Activated naive CD4-positive, alpha-beta T cell treated with Interleukin-2 at 50 U/mL for 16 hours (primary cell): ENCODE measurements at places on chromosomes 6 and 20.

GRCh38 chr6:169215201-169215681 lies 38.4 kb downstream of the THBS2 start:
- DNase-seq, result no peak

DNA sequence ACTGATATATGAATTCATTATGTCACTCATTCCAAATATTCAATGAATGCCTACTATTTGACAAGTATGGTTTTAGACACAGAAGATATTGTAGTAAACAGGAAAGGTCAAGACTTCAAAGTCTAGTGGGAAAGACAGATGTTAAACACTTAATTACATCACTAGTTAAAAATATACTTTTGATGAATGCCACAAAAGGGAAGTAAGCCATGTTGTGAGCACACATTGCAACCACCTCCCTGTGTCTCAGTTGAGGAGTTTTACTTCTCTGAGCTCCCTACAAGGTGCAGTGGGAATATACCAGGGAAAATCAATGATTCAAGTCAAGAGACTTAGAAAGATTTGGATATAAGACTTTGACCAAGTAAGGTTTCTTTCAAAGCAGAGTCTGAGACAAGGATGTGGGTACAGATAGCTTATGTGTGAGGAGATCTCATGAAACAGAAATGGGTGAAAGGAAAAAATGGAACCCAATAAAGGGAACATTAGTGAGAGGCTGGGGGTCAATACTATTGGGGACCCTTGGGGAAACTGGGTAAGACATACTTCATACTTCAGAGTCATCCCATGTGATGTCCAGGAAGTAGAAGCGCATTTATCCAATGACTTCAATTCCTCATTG lies 503.7 kb downstream of the KIF16B start:
- DNase-seq, result no peak

GRCh38 chr6:43389730-43390295 lies 20.4 kb upstream of the ZNF318 start:
- DNase-seq, result no peak

GRCh38 chr20:32538526-32538939 lies 46.6 kb downstream of the NOL4L start:
- peak; percentile 34 for DNase-seq

GRCh38 chr20:62755817-62756724 lies 40.2 kb upstream of the MRGBP start:
- no peak for DNase-seq

GRCh38 chr20:24109008-24109407 lies 120.4 kb upstream of the GGTLC1 start:
- peak; percentile 41 for DNase-seq

- no peak for DNase-seq
Observed at GRCh38 chr6:41077536-41077935, 4.8 kb downstream of the NFYA start.

GRCh38 chr6:101069191-101069795 lies 188.2 kb upstream of the ASCC3 start:
- no peak for DNase-seq

GRCh38 chr6:64281167-64281566 lies 645.6 kb downstream of the PHF3 start:
- DNase-seq, result no peak

DNA sequence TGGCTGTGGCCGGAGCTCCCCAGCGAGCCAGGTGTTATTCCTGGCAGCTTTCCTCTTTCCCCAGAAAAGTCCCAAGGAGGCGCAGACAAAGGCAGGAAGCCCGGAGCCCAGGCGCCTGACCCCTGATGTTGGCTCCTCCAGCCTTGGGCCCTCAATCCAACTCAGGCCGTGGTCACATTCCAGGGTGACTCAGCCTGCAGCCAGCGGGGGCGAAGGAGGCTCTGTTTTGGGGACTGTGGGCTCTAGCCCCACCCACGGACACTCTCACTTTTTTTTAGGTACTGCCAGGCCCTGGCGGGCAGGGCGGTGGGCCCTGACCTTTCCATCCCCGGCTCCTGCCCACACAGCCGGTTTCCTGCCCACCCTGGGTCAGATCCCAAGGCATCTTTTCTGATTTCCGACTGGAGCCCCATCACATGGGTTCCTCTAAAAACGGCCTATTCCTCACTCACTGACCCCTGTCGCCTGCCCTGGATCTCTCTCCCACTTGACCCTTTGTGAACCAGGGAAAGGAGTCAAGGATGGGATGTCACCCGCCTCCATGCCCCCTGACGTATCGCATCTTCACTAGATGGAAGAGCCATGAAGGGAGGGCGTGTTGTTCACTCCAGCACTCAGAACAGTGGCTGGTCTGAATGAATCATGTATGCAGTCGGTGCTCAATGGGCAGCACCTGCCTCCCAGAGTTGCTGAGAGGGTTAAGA lies 5.5 kb downstream of the PTGIS start:
- no peak for DNase-seq

GRCh38 chr20:20366551-20366875 lies 1.4 kb upstream of the INSM1 start:
- DNase-seq, result no peak

DNA sequence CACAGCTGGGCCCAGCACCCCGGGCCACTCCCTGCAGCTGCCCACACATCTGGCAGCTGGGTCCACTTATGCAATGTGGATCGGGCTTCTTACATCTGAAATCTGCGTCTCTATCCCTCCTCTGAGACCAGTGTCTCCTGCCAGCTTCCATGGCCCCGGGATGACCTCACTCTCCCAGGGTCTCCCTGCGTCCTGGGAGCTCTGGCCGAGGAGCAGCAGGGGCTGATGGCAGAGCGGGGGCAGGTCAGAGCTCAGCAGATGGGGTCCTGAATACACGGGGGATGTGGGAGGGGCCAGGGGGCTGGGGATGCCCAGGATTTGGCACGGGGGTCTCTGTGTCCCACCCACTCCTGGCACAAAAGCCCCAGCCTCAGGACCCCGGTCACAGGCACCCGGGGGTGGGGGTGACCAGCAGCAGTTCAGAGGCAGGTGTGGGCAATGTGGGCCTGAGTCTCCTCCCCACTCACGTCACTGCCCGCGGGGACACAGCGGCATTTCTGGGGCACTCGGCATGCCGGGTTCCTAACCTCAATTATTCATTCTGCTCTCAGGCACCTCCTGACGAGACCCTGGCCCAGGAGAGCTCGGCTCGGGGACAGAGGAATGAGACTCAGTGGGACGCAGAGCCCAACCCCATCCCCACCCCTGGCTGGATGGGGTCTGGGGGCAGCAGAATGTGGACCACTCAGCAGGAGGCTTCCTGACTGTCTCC lies 16.4 kb downstream of the CHRNA4 start:
- no peak for DNase-seq

GRCh38 chr20:3420211-3420707 lies 12.8 kb upstream of the DNAAF9 start:
- DNase-seq, result peak; percentile 53

DNA sequence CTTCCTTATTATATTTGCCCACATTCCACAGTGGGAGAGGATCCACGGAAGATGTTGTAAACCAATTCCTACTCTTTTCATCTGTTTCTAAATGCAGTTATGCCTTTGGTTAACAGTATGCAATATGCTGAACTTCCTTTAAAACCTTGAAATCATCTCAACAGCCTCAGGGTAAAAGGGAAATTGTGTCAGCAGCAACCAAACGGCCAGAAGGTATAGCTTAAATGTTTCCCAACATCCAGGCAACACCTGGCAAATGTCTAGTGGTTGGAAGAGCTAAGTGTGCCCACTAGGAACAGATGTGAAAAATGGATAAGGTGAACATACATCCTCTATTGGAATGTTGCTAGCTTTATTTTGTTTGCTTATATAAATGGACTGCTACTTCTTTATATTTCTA lies 164.8 kb downstream of the FAXC start:
- DNase-seq, result no peak

DNA sequence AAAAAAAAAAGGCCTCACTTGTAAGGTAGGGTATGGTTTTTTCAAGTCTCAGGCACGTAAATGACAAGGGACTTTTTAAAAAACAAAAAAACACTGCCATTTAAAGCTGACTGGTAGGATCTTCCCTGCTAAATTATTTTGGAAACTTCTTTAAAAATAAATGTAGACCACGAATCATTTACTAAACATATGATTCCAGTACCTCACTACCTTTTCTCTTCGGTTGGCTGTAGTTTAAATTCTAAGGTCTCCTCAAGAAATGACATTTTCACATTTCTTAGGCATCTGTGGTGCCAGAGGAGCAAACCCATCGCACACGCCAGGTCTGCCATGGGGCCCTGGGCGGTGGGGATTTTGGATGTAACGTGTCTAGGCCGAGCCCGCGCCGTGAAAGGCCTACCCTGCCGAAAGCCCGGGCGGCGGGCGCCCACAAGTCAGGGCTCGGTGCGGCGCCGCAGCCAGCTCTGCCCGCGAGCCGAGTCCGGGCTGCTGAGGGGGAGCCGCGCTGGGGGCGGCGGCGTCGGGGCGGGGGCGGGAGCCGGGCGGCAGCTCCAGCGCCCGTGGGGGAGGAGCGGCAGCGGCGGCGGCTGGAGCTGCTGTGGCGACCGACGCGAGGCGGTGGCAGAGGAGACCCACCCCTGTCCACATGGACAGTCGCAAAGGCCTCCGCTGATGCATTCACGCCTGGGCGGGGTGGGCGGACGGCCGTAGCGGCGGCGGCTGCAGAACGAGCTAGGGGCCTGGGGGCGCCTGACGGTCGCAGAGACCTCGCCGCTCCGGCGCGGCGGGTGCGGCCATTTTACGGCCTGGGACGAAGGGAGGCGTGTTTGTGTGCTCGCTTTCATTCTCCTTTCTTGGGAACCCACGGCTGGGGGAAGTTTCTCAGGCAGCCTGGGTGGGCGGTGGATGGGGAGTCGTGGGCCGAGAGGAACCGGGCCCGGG lies at the start of gene SENP6:
Gene SENP6 (plus strand): TSS at position 577 of the 942 bp plus-strand sequence. CDS start 645 bp downstream, outside the sequence.
- DNase-seq, result peak; percentile 73

DNA sequence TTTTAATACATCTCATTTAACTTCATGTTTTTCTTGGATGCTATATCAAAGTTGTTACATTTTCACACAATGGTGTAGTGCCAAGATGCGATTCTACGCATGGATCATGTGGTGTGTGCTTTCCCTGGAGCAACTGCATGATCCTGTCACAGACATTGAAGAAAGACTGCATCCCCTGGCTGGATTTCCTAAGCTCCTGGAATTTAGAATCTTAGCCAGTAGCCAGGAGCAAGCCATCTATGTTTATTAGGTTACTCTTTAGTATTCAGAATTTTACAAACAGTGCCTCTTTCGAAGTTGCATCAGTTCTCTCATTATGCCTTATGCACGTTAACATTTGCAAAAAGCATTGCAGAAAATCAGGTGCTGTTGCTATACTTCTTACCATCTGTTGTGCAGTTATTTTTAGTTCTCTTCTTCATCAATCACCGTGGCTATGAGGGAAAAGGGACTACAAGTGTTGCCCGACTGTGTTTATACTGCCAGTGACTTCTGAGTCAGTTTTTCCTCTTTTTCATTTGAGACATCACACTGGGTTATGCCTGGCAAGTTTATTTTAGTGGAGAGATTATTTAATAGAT lies 584.2 kb downstream of the BCKDHB start:
- DNase-seq, result no peak

GRCh38 chr20:20089018-20089417 lies 36.7 kb downstream of the CFAP61 start:
- DNase-seq, result no peak
